ENCODE measurements at places on chromosomes 1 and 21.
A peak's percentile ranks its signal among the peaks of the same experiment; 100 is the strongest.

- DNase-seq = no peak
These were observed 7.9 kb upstream of the NBPF1 start for GRCh38 chr1:16621300-16621658.

DNA sequence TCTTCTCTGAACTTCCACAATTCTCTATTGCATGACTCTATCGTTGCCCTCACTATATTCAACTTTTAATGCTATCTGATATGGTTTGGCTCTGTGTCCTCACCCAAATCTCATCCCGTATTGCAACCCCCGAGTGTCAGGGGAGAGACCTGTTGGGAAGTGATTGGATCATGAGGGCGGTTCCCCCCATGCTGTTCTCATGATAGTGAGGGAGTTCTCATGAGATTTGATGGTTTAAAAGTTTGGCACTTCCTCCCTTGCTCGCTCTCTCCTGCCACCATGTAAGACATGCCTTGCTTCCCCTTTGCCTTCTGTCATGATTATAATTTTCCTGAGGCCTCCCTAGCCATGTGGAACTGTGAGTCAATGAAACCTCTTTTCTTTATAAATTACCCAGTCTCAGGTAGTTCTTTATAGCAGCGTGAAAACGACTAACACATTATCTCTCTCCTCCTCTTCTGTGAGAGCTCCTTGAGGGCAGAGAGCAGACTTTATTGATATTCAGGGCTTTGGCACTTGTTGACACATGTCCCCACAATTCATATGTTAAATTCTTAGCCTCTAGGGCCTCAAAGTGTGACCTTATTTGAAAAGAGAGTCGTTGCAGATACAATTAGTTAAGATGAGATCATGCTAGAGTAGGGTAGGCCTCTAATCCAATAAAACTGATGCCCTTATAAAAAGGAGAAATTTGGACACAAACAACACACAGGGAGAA, 52.1 kb downstream of the ADCY10 start:
- DNase-seq = no peak

DNA sequence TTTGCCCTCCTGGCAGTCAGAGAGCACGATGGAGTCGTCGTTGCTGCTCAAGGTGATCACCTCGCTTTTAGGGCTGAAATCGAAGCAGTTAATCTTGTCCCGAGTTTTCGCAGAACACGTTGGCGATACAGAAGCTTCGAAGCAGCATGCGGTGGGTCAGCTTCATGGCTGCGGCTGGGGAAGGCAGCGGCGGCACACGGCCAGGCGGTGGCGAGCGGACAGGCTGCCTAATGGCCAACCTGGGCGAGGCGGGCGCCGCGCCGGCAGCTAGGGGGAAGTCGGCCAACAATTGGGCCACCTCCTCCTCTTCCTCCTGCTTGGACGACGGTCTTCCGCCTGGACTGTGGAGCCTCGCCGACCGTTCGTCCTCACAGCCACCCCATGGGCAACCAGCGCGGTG, 34.8 kb downstream of the CDC7 start:
- no peak for DNase-seq

GRCh38 chr21:32974653-32975052, 51.1 kb upstream of the OLIG2 start:
- DNase-seq = no peak

DNA sequence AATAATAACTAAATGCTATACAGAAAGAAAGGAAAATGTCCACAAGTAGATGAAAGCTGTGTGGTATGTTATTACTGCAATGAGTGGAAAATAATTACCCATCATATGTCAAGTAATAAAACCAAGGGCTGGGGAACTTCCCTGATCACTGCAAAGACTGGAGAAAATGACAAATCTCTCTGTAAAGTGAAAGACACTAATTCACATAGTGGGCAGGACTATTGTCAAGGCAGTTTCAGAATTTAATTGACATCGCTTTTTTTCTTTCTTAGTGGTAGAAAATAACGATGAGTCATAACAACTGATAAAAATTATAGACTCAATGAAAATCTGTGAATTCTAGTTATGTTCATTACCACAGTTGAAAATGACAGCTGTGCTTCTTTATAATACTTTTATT, 153.7 kb upstream of the ST6GALNAC5 start:
- no peak for DNase-seq

GRCh38 chr1:113834716-113835115, 22.4 kb upstream of the RSBN1 start:
- DNase-seq = no peak

- no peak for DNase-seq
These were observed 11.3 kb upstream of the VAMP4 start for GRCh38 chr1:171753182-171753581.

DNA sequence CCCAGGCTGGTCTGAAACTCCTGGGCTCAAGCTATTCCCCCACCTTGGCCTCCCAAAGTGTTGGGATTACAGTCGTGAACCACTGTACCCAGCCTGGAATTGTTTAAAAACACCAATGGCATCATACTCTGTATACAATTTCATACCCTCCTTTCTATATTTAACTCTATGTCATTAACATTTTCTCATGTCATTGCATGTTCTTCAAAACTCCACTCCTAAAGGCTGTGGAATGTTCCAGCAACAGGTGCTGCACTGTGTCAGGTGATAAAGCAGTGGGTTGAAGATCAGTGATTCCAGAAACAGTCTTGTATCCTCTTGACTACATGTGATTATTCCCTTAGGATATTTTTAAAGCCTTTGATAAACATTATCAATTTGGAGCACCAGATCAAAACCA, 36.7 kb upstream of the GRHL3 start:
- DNase-seq = no peak

- peak; percentile 77 for DNase-seq
These were observed 26.5 kb upstream of the PLA2G2C start for GRCh38 chr1:20212685-20213331.
